Tongue (tissue), 3 donors: ENCODE measurements at places on chromosomes 3 and 15. TPM values are rescaled to one million over a fixed set of nuclear protein-coding genes. Genes with fewer than 3 reads are reported as not detected.

The ACKR2 gene
- total RNA-seq = 2.2 TPM

The UNC13C gene
- total RNA-seq = 0.92 TPM

The DNAH12 gene
- 0.21 TPM for total RNA-seq

The EEF1AKMT4 gene
- 0.62 TPM for total RNA-seq

The OSBPL10 gene
- 40.6 TPM for total RNA-seq

The LRRC34 gene
- total RNA-seq = 4.3 TPM

The CD86 gene
- total RNA-seq = 2.5 TPM

The SERP1 gene
- 94.0 TPM for total RNA-seq

The PRSS50 gene
- not detected for total RNA-seq

The NDN gene
- total RNA-seq = 194 TPM

The ERICH6 gene
- total RNA-seq = not detected
